ENCODE measurements at places on chromosomes 7 and 10. TPM values are rescaled to one million over a fixed set of nuclear protein-coding genes. Genes with fewer than 3 reads are reported as not detected.

Gene GIMAP6
- 17.8 TPM for polyA plus RNA-seq

Gene HOXA10
- 103 TPM for polyA plus RNA-seq

Gene NRBF2
- polyA plus RNA-seq = 22.0 TPM

Gene PRDX3
- 271 TPM for polyA plus RNA-seq

- DNase-seq = no peak
Measured at GRCh38 chr10:50387732-50388073, 136.4 kb upstream of the ASAH2 start.

GRCh38 chr10:60762554-60762953 is 15.7 kb upstream of the CDK1 start:
- DNase-seq = no peak

DNA sequence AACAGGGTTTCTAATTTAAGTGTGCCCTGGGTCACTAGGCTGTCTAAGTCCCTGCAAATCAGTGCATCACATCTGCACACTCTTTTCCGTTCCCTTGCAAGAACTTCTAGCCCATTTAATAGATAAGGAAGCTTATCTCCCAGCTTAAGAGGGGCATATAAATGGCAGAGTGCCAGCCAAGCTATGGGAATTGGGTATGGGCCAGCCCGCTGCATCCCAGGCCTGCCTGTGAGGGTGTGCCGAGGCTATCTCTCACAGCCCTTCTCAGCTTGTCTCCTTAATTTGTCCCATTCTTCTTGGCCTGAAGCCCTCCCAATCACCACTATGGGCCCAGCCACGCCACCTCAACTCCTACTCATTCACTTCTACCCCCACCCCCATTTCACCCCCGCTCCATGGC is 14.7 kb downstream of the AQP1 start:
- DNase-seq = no peak

GRCh38 chr10:79329529-79329928 is 17.7 kb upstream of the PPIF start:
- no peak for DNase-seq

Data from left renal pelvis (tissue), 4 donors.